ENCODE measurements at places on chromosomes 7 and 10.

GRCh38 chr10:111101796-111102195, 25.0 kb downstream of the ADRA2A start:
- DNase-seq, result no peak

GRCh38 chr10:6659451-6659850, 79.4 kb upstream of the PRKCQ start:
- DNase-seq, result no peak

GRCh38 chr10:23364378-23364777, 19.8 kb upstream of the C10orf67 start:
- no peak for DNase-seq

DNA sequence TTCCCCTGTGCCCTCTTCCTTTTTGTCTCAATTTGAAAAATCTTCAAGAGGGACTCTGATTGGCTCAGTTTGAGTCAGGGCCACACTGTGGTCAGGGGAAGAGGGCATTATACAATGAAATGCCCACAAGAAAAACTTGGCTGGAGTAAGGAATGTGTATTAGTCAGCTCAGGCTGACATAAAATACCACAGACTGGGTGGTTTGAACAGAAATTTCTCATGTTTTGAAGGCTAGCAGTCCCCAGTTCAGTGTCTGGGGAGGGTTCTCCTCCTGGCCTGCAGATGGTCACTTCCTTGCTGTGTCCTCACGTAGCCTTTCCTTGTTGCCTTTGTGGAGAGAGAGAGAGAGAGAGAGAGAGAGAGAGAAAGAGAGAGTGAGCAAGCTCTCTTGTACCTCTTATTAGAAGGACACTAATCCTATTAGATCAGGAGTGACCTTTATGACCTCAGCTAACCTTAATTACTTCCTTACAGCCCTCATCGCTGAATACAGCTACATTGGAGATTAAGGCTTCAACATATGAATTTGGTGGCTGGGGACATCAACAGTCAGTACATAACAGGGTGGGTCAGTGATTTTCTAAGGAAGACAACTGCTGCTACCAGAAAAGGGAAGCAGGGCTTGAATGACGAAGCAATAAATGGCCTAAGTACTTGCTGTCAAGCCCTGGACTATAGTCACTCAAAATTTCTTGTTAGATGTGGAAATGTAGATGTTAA, 25.8 kb upstream of the FAM13C start:
- no peak for DNase-seq

- DNase-seq, result no peak
Observed at GRCh38 chr10:6036861-6037321, 25.3 kb downstream of the IL2RA start.

DNA sequence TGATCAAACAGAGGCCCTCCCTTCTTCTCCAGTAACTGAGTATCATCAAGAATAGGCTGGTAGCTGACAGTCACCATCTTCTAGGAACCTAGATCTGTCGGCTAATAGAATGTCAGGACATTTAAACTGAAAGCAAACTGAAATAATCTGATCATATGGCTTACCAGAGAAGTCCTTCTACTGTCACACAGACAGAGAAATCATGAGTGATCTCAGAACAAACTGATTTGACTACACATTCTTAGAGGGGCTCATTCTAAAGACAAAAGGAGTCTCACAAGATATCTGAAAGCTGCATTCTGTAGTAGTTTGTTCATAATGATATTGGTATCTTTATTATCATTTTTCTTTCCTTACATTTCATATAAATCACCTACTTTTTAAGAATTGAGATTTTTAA, 130.9 kb upstream of the ADCY1 start:
- DNase-seq, result no peak

DNA sequence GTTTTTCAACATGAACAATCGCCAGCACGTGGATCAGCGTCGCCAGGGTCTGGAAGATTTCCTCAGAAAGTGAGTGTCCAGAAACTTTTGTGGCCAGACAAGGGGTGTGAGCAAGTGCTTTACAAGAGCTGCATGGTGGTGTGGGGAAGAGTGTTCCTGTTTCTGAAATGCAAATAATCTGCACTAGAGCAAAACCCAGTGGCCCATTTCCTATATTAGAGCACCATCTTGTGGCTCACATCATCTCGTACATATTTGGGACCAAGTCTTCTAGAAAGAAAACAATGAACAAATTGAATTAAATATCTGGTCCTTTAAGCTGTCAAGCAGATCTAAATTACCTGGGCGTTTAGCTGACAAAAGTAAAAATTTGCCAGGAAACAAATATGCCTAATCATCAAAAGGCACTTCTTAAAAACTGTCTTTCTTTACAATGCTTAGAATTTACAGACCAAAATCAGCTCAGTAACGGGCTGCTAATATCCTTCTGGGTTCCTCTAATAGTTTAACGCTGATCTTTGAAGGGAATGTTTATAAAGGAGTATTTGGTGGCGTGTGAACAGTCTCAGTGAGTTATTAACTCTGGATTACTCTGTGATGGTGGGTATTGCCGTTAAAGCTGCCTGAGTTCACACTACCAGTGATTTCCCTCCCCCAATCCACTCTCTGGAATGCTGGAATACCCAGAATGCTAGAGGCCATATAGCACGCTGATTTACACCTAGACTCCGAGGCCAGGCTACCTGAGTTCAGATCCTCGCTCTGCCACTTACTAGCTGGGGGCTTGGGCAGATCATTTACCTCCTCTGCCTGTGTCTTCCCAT, 73.6 kb downstream of the SNX10 start:
- DNase-seq, result peak; percentile 74

- no peak for DNase-seq
Observed at GRCh38 chr7:35185908-35186731, 67.8 kb downstream of the TBX20 start.

DNA sequence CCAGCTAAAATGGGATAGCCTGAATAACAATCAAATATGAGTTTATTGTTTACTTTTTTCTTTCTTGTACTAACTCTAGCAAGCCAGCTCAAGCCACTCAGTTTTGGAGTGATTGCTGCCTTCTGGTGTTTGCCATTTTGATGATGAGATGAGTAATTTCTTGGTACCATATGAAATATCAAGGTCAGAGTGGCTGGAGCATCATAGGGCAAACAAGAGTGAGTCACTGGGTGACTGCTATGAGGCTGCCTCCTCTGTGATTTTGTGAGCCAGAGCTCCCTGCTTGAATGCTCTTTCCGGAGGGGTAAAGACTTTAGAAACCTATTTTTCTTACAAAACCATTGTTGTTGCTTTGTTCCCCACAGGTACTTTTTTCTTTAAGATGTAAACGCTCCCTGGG, 295.6 kb downstream of the PRKG1 start:
- DNase-seq, result no peak

DNA sequence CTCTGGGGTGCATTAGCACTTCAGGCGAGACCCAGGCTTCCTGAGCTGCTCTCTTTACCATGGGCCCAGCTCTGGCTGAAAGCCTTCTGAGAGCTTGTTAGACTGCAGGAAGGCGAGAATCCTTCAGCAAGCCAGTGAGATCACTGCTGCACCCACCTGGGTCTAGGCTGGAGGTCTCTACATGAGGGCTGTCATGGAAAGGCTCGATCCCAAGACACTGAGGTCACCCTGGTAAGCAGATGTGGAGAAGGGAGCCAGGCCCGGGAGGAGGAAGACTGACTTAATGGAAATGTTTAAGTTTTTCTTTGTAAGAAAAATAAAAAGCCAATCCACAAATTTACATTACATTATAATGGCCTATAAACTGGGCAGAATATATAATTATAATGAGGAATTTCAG, 684.5 kb downstream of the TNS3 start:
- no peak for DNase-seq

- no peak for DNase-seq
Observed at GRCh38 chr10:60479305-60480020, 89.8 kb upstream of the ANK3 start.

- no peak for DNase-seq
Observed at GRCh38 chr10:22962817-22963216, 35.0 kb downstream of the ARMC3 start.

GRCh38 chr10:63409465-63410027, 56.2 kb downstream of the JMJD1C start:
- DNase-seq, result no peak

- no peak for DNase-seq
Observed at GRCh38 chr7:19111474-19112273, 5.8 kb downstream of the TWIST1 start.

DNA sequence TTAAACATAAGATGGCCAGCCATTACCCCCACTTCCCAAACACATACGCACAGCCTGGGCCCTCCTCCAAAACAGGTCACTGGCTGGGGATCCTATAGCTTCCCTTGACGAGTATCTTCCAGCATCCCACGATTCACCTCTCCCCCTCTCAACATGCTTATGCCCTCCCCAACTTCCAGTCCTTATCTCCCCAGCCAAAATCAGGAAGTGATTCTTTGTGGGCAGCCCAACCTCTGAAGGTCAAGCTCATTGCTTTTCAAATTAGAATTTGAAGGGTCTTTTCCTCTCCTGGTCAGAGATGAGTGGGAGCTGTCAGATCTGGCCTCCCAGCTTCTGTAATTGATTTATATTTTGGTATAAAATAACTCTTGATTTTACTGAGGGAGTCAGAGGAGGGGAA, 133.6 kb downstream of the ATXN7L1 start:
- no peak for DNase-seq

DNA sequence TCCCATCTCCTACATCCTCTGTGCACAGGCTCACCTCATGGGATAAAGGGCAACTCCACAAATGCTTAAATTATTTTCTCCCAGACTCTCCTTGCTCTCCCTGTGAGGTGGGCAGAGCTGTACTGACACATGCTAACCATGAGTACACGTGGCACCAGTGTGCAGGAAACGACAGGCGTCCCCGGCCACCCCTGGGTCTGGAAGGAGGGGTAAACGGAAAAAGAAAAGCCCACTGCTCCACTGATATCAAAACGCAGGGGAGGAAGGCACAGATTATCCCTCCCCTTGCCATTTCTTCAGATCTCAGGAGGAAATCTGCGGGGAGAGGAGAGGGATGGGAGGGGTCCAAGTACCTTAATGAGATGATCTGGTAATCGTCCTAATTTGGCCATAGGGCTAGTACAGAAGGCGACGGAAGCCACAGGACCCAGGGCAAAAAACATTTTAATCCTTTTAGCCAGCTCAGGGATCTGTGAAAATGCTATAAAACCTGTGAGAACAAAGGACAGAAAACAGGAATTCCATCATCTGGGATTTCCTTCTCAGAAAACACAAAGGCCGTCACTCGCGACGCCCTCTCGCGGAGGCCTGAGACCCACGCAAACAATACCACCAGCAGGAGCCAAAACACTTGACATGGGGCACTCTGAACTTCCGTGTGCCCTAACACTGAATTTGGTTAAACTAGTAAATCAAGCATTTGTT, 17.8 kb upstream of the CH25H start:
- DNase-seq, result peak; percentile 39

DNA sequence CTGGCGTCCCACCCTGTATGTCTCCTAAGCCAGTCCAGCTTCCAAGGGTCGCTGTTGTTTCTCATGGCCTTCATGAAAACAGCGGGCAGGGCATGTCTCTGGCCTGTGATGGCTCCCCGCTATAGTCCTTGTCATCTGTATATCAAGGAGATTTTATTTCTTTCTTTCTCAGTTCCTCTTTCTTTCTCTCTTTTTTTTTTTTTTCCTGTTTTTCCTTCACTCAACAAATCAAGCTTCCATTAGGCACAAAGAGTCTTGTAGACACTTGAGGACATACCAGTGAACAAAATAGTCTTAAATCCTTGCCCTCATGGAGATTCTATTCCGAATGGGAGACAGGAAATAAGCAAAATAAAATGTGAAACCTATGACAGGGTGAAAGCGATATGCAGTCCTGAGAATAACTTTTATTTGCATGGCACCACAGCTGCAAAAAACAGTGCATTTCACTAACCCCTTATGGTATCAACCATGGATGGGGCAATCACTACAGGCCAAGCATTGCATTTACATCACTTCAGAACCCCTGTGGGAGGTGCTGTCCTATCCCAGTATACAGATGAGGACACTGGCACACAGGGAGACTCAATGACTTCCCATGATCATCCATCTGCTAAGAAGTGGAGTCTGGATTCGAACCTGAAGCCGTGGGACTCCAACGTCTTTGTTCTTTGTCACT, 50.7 kb downstream of the SYPL1 start:
- DNase-seq, result no peak

DNA sequence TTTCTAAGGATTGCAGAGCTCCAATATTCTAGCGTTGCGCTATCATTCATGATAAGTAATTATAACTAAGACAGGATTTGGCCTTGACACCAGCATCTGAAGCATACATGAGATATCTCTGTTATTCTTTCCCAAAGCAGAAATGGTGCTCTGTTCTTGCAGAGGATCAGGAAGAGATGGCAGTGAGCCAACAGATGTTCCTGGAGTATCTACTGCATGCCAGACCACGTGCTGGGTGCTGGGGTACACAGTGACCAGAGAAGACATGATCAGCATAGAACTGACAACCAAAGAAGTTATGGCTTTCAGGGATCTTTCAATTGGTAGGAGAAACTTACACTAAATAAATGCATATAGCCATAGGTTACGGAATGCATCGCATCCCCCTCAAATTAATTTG, 63.7 kb upstream of the PLXNA4 start:
- DNase-seq, result no peak

Measured in tibial nerve (tissue), 4 donors.